ENCODE measurements at places on chromosomes 2 and 18.

GRCh38 chr2:158756331-158756730 is 38.8 kb upstream of the DAPL1 start:
- no peak for DNase-seq

DNA sequence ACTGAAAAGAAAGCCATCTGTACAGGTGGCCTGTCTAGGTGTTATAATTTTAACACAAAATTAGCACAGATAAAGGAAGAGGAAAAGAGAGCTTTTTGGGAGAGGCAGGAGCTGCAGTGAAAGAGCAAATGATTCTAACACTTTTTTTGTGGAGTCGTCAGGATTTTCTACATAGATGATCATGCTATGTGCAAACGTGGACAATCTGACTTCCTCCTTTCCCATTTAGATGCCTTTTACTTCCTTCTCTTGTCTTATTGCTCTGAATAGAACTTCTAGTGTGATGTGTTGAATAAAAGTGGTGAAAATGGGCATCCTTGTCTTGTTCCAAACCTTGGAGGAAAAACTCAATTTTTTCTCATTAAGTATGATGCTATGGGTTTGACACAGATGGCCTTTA is 334.5 kb downstream of the NBAS start:
- no peak for DNase-seq

DNA sequence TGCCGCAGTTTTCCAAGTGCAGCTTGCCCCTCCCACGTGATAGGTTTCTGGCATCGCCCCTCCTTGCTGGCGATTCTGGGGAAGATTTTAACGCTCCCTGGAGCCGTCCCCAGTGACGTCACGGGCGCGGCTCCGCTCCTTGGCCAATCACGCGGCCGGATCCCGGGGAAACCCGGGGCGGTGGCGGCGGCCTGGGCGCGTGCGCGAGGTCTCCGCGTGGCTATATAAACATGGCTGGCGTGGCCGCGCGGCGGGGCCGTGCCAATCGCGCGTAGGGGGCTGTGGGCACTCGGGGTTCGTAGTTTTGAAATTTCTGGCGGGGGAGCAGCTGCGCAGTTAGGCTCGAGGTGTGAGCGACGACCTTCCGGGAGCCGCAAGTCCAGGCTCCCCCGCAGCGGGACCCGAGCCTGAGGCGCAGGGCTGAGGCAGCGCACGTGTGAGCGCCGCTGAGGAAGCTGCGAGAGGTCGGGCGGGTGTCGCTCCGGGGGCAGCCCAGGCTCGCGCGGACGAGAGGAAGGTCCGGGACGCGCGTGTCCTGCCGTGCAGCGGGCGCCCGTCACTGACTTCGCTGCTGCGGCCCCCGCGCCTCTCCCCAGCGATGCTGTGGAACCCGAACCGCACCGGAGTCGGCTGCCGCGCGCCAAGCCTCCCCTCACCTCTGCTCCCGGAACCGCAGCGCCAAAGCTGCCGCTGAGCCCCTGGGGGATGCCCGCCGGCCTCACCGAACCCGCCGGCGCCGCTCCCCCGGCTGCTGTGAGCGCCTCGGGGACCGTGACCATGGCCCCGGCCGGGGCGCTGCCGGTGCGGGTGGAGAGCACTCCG is at the start of gene TAF4B:
Gene TAF4B, plus strand, starts transcription at position 217 of the 822 bp plus-strand sequence. Its CDS starts 489 bp downstream, at position 706.
- DNase-seq: peak; percentile 85

GRCh38 chr2:27798486-27798885 is 27.0 kb downstream of the MRPL33 start:
- no peak for DNase-seq

DNA sequence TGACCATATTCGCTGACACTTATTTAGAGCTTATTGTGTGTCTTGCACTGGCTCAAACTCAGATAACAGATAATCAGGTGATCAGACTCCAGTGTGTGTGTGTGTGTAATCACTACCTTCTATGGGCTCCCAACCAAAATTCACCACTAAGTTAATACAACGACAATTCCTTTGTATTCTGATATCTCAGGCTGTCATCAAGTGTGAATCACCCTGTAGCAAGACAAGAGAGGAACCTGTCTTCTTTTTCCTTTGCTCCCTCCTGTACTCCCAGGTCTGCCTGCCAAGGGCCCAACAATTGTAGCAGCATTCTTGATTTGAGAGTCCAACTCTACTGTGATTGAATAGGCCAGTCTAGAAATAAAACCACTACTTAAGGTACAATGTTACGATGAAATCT is 25.8 kb downstream of the ITGB6 start:
- DNase-seq: no peak

DNA sequence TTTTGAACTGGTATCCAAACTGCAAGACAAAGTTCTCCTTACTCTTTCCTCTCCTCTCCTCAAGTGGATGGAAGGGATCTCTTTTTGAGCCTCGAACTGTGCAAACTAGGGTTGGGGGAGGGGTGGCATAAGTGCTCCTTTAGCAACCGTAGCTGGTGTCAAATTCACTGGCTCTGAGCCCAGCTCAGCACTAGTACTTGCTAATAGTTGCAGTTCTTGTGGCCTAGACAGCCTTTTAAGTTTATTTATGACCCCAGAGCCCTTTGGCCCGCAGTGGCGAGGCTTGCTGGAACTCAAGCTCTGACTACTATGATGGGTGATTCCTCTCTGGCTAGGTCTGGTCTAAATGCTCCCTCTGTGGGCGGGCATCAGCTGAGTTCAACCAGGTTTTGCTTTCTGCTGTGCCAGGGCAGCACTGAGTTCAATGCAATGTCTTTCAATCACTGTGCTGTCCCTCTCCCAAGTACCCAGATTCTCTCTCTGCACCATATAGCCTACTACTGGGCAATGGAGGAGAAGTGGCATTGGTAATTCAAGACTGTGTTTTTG is 528.4 kb upstream of the SYT4 start:
- no peak for DNase-seq

DNA sequence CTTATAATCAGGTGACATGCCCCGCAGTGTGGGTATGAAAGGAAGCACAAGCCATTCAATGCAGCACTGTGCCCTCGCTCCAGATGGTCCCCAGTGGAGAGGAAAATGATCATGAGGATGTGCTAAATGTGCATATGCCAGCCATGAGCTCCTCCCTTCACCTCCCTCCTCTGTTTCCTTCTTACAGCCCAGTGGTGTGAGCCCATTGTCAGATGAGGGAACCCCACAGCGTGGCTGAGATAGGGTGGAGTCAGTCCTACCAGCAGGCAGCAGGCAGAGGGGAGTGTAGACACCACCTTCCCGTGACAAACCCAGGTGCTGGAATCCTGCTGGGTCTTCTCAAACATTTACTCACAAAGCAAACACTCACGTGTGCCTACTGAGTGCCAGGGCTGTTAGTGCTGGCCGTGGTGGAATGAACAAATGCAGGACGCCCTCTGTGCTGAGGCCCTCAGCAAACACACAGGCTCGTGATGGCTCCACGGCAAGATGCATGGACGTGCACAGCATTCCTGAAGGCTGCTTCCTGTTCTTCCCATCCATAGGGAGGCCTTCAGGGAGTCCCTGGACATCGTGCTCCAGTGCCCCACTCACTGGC is 181.7 kb upstream of the TPO start:
- DNase-seq: no peak

DNA sequence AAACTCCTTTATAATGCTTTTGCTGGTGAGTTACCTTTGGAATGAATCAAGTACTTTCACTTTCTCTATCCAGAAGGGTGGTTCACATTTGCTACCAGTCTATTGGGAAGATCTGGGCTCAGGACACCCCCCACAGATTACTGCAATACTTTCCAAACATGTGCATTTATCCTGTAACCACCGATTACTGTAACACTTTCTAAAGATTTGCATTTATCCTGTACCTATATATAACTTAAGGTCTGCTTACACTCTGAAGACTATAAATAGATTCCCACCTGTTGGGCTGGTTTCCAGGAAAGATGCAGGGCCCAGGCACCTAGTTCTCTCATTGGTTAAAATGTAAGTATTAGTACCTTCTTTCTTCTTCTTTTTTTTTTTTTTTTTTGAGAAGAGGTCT is 113.0 kb upstream of the NEDD4L start:
- DNase-seq: no peak

DNA sequence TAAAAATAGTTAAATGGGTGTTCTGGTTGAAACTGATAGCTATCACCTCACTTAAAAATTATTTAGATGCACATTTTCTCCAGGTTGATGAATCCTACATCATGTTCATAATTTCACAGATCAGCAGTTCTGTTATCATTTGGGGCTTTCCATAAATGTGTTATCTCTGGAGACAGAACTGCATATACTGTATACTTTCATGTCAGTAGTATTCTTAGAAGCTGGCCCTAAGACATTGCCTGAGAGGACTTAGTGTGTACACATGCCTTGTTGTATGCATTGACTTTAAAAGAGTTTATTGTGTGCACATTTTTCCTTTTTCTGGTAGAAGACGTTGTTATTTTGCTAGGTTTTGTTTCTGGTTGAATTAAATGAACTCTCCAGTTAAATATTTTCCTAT is 41.0 kb downstream of the PIK3C3 start:
- no peak for DNase-seq

GRCh38 chr2:209368406-209368805 is 55.4 kb upstream of the MAP2 start:
- DNase-seq: no peak

GRCh38 chr2:9945596-9945995 is 5.9 kb upstream of the GRHL1 start:
- DNase-seq: no peak

GRCh38 chr2:240949791-240950705 is 43.9 kb downstream of the CROCC2 start:
- no peak for DNase-seq

DNA sequence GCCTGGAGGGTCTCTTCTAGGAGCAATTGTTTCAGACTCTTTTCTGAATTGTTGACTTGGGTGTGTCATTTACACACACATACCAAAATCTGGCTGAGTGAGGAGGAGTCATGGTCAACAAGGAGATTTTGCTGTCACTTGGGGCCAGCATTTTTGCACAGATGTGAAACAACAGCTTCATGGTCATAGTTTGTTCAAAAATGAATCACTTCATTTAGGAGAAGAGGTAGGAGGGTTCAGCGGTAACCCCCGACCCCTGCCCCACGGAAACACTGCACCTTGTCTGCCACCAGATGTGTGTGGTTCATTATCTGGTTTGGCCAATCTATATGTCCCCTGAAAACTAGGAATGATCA is 42.2 kb downstream of the LBH start:
- no peak for DNase-seq

GRCh38 chr2:46460241-46460921 is 19.0 kb upstream of the TMEM247 start:
- DNase-seq: no peak

GRCh38 chr2:42879121-42879705 is 86.8 kb upstream of the HAAO start:
- no peak for DNase-seq

DNA sequence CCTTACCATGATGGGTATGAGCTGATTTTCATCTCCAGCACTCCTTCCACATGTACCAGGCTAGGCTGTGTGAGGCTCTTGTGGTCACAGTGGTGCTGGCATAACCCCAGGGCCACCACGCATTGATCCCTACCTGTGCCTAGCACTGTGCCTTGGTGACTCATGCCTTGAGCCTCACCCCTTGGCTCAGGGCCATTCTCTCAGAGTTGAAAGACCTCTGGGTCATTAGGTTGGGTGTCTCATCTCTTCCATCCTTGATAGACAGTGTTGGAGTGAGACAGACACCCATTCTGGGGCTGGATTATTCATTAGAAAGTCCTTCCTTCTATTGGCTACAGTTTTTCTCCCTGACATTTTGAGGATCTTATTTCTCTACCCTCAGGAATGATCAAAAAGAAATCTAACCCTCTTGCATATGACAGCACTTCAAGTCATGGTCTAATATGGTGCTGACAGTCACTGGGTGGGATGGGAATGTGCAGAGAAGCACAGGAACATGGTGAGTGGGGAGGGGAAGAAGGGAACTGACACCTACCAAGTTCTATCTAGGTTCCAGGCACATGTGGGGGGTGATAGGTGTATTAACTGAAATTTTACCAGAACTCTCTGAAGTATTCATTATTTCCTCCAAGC is 41.3 kb downstream of the DYSF start:
- DNase-seq: no peak

GRCh38 chr2:97995026-97995733 is 568 bp downstream of the TMEM131 start:
- DNase-seq: peak; percentile 19

GRCh38 chr18:24278591-24278990 is 119.0 kb downstream of the OSBPL1A start:
- DNase-seq: no peak

- DNase-seq: no peak
These were observed 187.4 kb downstream of the CCDC102B start for GRCh38 chr18:68985172-68985820.

GRCh38 chr2:217417536-217417935 is 557.7 kb upstream of the TNP1 start:
- no peak for DNase-seq

DNA sequence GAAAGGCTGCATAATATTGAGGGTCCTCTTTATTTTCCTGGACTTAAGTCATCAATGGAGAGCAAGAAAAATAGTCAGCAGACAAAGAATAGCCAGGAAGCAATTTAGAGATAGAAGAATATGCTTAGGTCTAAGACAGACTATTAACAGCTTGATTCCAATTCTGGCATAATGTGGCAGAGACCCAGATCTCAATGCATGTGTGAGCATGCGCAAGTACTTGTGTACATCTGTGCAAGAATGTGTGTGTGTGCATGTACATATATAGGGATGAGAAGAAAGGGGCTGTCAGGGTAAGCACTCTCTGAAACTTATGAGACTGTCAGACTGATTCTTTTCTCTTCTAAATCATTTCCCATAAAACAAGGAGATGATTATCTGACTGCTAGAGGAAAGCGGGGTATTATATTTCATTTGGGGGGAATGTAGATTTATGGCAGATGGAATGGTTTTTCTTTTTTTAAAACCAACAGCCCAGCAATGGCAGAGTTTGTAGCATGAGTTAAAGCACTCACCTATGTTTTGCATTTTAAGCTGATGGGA is 381.3 kb upstream of the SPRED2 start:
- DNase-seq: no peak

GRCh38 chr2:132780651-132781050 is 110.6 kb upstream of the LYPD1 start:
- DNase-seq: peak; percentile 43

DNA sequence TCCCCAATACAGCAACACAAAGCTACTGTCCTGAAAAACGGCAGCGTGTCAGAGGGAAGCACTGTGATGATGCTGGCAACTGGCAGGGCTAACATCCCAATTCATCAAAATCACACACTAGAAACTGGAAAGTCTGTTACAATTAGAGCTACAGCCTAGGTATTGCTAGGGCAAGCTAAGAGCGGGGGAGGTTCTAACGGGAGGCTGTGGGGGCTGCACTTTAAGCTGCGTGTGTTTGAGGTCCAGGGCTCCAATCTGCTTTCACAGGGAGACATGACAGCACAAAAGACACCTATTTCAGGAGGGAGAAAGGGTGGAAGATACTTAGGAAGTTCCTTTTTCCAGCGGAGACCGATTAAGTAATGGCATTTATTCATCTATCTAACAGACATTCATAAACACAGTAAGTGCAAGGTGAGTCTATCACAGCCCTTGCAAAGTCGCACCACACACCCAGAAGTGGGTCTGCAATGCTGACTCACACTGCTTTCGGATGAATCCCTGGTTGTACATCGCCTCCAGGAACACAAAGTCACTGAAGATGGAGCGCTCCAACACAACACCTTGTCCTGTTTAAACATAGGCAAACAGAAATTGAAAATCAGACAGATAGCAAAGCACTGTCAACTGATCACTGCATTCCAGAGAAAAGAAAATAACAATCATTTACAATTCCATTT is 6.9 kb downstream of the NDUFA10 start:
- no peak for DNase-seq

- no peak for DNase-seq
These were observed 5.3 kb downstream of the CTIF start for GRCh38 chr18:48544116-48544515.

- no peak for DNase-seq
These were observed 176.9 kb downstream of the ALPK2 start for GRCh38 chr18:58451972-58452334.

Measured in NCI-H2227 treated with DMSO at 0.1 percent for 48 hours (cell line).